GM04503 (cell line): ENCODE measurements at places on chromosomes 12 and 14.

GRCh38 chr12:66533767-66534166, 145.1 kb downstream of the GRIP1 start:
- DNase-seq, result no peak

- DNase-seq, result no peak
Observed at GRCh38 chr12:125330645-125331341, 265.6 kb downstream of the AACS start.

DNA sequence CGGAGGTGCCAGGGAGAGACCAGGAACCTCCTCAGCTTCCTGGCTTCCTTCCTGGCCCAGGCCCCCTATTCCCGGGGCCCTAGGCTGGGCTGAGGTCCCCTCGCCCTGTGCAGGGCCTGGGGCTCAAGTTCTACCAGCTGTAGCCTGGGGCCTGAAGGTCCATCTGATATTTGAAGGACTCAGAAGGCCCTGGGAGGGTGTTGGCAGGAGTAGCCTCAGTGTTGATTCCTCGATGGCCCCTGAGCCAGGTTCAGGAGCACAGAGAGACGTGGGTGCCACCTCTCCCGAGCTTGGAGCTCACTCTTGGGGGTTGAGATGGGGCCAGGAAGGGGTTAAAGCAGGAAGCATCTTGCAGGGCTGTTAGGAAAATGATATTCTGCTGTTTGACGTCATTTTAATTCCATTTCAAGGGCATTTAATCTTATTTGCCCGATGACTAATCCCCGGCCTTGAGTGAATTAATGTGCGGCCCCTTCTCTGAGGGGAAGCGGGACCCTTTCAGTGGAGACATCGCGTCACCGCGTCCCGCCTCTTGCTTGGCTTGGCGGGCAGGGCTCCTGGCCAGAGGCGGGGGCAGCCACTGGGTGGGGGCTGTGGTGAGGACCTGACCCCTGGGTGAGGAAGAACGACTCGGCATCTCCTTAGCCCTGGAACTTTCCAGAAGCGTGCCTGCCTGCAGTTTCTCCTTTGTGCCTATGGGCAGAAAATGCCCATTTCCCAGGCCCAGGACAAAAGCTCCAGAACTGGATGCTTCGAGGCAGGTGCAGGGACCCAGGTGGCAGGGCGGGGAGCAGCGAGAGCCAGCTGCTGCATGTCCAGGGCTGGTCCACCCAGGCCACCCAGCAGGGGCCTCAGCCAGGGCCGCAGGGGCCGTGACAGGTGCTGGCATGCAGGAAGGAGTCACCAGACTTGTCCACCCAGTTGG, 158.3 kb downstream of the KIF26A start:
- no peak for DNase-seq

DNA sequence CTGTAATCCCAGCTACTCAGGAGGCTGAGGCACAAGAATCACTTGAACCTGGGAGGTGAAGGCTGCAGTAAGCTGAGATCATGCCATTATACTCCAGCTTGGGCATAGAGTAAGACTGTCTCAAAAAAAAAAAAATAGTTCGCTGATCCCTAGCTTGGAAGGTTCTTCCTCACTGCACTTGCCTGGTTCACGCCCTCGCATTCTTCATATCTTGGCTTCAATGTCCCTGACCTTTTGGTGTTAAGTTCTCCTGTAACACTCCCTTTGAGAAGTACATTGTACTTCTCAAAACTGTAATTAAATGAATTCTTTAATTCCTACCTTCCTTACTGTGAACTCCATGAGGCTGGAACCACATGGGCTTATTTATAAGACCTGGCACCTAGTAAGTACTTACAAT, 16.5 kb upstream of the TPCN1 start:
- DNase-seq, result no peak

DNA sequence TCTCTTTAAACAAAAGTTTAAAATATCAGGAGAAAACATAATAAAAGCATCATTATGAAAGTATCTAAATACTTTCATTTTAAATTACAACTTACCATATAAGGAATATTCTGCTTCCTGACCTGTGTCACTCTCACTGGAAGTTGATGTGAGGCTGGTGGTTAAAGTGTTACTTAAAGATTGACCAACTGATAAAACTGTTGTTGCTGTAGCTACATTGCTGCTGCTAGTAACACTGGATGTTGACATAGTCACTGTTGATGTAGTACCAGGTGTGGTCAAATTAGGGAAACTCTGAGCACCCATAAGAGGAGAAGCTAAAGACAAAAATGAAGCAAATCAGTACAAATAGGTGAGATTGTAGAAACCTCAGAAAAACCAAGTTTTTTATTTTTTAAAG, 79.9 kb downstream of the HECTD1 start:
- DNase-seq, result no peak

GRCh38 chr12:18521461-18521860, 216.4 kb downstream of the PLCZ1 start:
- no peak for DNase-seq

DNA sequence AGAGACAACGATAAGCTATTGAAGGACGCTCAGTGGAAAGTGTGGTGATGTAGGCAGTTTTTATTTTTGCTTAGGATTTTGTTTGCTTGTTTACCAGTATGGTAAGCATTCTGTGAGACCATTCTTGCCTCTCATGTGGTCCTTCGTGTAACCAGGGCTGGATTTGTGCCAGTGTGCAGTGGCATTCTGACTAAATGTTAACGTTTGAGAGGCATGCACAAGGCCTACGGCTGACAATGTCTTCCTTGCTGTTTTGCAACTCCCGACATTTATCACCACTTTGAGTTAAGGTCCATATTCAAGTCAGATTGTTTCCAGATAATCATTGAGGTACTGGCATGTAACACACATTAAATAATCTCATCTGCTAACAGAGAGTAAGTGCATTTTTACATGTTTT, 102.3 kb upstream of the BCAT1 start:
- no peak for DNase-seq

DNA sequence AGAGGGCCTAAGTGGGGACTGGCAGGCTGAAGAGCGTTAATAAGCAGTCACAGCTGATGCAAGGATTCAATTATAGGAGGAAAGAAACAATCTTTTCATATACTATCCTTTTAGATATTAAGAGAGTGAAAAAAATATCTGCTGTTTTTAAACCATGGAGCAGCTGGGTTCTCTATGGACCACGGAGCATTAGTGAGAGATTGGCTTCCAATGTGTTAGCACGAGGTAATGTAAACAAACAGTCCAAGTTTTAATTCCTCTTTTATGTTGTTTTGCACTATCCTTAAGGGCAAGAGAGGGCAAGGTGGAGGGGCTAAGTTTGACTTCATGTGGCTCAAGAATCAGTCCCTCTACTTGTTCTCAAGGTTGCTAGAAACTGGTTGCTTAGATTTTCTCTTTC, 30.9 kb downstream of the CDKN1B start:
- DNase-seq, result no peak

GRCh38 chr12:23502259-23502658, 447.2 kb downstream of the SOX5 start:
- DNase-seq, result no peak

DNA sequence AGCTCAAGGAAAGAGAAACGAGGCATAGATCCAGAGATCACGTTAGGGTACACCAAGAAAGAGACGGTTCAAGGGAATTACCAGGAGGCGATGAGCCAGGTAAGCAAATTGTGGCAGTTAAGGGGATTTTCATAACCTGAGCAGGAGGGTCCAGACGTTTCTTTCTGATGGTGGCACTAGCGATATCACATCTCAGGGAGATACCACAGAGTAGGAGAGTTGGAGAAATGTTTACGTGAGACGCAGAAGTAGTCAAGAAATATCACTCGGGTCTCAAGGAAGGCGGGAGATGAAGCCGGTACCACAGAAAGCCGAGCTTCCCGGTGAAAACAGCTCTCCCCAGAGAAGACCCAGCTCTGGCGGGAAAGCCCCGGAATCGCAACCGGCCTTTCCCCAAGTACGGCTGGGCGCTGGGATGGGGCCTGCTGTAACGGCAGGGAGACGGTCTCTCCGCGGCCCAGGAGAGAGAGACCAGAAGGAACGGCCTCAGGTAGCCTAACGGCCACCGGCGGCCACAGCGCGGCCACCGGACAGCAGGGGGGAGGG, 485 bp downstream of the SENP1 start:
- DNase-seq, result peak; percentile 3

DNA sequence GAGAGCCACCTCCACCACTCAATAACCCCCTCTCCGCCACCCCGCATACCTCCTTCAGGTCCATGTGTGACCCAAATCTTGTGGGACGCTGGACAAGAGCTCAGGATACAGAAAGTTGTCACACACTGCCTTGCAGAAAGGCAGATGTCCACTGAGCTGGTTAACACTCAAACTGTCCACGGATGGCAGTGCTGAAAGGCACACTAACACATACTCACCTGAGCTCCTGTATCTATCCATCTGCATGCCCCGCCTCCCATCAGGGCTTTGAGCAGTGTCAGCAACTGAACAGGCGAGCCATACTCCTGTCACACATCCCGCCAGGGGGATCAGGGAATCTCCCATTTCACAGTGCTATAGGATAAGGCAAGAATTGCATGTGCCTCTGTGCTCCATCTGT, 642.0 kb downstream of the GALC start:
- DNase-seq, result no peak

GRCh38 chr12:110134691-110135411, 10.7 kb downstream of the IFT81 start:
- DNase-seq, result peak; percentile 88

DNA sequence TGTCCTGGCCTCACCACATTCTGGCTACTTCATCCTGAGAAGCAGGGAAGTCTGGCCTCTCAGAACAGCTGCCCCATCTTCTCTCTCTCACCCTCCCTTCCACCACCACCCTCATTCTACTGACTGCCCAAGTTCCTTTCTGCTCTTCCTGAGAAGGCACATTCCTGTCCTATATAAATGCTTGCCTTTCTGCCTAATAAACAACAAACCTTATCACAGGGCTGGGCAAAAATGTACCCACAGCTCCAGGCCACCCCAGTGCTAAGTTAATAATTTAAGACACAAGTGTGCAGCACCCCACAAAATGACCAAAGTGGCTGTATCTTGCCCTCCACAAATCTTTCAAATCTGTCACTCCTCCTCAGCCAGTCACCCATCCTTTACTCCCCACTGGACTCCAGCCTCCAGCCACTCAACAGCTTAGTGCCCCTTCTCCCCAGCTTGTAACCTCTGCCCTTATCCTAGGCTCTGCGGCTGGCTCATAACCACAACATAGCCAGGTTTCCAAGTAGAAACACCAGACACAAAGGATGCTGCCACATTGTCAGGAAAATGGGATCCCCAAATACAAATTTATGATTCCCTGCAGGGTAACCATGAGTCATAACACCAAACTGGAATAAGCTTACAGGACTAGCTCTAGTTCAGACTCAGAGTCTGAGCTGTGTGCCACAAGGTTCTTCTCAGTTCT, 15.0 kb downstream of the OXA1L start:
- peak; percentile 27 for DNase-seq

DNA sequence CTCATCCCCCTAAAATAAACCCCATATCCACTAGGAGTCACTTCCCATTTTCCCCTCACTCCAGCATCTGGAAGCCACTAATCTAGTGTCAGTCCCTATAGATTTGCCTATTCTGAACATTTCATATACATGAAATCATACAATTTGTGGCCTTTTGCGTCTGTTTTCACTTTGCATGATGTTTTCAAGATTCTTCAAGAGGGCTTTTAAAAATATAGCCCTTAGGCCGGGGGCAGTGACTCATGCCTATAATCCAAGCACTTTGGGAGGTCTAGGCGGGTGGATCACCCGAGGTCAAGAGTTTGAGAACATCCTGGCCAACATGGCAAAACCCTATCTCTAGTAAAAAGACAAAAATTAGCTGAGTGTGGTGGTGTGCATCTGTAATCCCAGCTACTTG, 104.7 kb downstream of the VEZT start:
- no peak for DNase-seq
